ENCODE measurements at places on chromosomes 6 and 20. TPM values are rescaled to one million over a fixed set of nuclear protein-coding genes. Genes with fewer than 3 reads are reported as not detected.

Gene ALDH5A1
- 5.0 TPM for total RNA-seq

Gene CEP162
- total RNA-seq, result 22.2 TPM

Gene ARFRP1
- 23.5 TPM for total RNA-seq

Gene PDYN
- total RNA-seq, result not detected

Gene HLA-DQA1
- total RNA-seq, result not detected

Gene BEND6
- 33.3 TPM for total RNA-seq

Gene OTOR
- total RNA-seq, result not detected

Gene TMC2
- not detected for total RNA-seq

Gene KCNQ2
- total RNA-seq, result not detected

Gene SLC24A3
- 2.3 TPM for total RNA-seq

Gene MDC1
- total RNA-seq, result 8.4 TPM

Gene AIF1
- total RNA-seq, result not detected

Gene SMPDL3A
- 15.1 TPM for total RNA-seq

Gene MRAP2
- 27.2 TPM for total RNA-seq

Gene SLPI
- total RNA-seq, result 11.7 TPM

Gene C6orf163
- 6.8 TPM for total RNA-seq

Gene HEY2
- 0.86 TPM for total RNA-seq

Gene MCHR2
- not detected for total RNA-seq

Gene CNR1
- total RNA-seq, result under 0.01 TPM

Gene RNF114
- 72.4 TPM for total RNA-seq

Gene CD24
- 4.2 TPM for total RNA-seq

Gene RAMACL
- 7.5 TPM for total RNA-seq

Gene BNIP5
- not detected for total RNA-seq

Gene DXO
- 11.6 TPM for total RNA-seq

Gene HCRTR2
- not detected for total RNA-seq

Gene PCK1
- total RNA-seq, result not detected

Gene LTB
- total RNA-seq, result not detected

Gene ESR1
- total RNA-seq, result 3.4 TPM

Gene TFB1M
- total RNA-seq, result 13.7 TPM

Gene MUCL3
- not detected for total RNA-seq

Gene ANKRD6
- total RNA-seq, result 21.1 TPM

Gene APCDD1L
- total RNA-seq, result 4.5 TPM

Gene GRM1
- 0.26 TPM for total RNA-seq

Gene SLC13A3
- total RNA-seq, result 1.6 TPM

Gene CLVS2
- total RNA-seq, result 0.11 TPM

Gene CCHCR1
- 14.5 TPM for total RNA-seq

Gene CARMIL1
- total RNA-seq, result 26.3 TPM

Gene ZNF322
- 21.8 TPM for total RNA-seq

Gene ERVFRD-1
- not detected for total RNA-seq

Gene MUC22
- total RNA-seq, result not detected

Gene MEP1A
- not detected for total RNA-seq

Gene ZC2HC1B
- 0.26 TPM for total RNA-seq

Gene METTL24
- total RNA-seq, result 0.97 TPM

Gene KIZ
- total RNA-seq, result 44.3 TPM

Gene WFDC10B
- total RNA-seq, result not detected

Gene GMPR
- 4.9 TPM for total RNA-seq

Gene TREML2
- not detected for total RNA-seq

Gene FOXP4
- 3.8 TPM for total RNA-seq

Gene OPRL1
- total RNA-seq, result 0.52 TPM

Gene TRIM31
- not detected for total RNA-seq

Gene PAX1
- not detected for total RNA-seq

Gene CGA
- total RNA-seq, result not detected

Gene TMEM200A
- 54.5 TPM for total RNA-seq

Measured in articular chondrocyte of knee joint (primary cell).